ENCODE measurements at places on chromosomes 12 and 14. TPM values are rescaled to one million over a fixed set of nuclear protein-coding genes. Genes with fewer than 3 reads are reported as not detected.

GRCh38 chr12:52213564-52214420 is 19.3 kb upstream of the KRT7 start:
- H3K4me1 ChIP-seq = peaks cover 51% of the 10 kb centered on the region
- no peaks in the 10 kb centered on the region for H3K36me3 ChIP-seq
- no peak overlapping the region for H3K27ac ChIP-seq
- no peaks in the 10 kb centered on the region for H3K27me3 ChIP-seq
- H3K4me3 ChIP-seq = no peak overlapping the region

DNA sequence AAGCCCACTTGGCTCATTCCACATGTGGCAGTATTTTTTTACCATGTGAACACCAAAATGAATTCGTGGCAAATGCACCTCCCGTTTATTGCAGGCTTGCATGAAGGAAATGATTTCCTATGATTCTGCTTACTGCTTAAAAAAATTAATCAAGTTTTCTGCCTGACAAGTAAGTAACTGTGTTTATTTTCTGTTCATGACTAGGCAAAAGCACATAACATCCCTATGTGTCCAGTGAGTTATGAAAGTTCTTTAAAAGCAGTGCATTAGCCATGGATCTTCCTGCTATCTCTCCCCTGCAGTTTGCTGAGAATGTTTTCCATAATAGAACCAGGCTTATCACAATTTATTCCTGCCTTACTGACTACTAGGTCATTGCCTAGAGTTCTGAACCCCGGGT is 20.4 kb downstream of the GPR65 start:
- no peak overlapping the region for H3K27ac ChIP-seq
- no peaks in the 10 kb centered on the region for H3K36me3 ChIP-seq
- no peaks in the 10 kb centered on the region for H3K27me3 ChIP-seq
- H3K4me3 ChIP-seq = no peak overlapping the region

DNA sequence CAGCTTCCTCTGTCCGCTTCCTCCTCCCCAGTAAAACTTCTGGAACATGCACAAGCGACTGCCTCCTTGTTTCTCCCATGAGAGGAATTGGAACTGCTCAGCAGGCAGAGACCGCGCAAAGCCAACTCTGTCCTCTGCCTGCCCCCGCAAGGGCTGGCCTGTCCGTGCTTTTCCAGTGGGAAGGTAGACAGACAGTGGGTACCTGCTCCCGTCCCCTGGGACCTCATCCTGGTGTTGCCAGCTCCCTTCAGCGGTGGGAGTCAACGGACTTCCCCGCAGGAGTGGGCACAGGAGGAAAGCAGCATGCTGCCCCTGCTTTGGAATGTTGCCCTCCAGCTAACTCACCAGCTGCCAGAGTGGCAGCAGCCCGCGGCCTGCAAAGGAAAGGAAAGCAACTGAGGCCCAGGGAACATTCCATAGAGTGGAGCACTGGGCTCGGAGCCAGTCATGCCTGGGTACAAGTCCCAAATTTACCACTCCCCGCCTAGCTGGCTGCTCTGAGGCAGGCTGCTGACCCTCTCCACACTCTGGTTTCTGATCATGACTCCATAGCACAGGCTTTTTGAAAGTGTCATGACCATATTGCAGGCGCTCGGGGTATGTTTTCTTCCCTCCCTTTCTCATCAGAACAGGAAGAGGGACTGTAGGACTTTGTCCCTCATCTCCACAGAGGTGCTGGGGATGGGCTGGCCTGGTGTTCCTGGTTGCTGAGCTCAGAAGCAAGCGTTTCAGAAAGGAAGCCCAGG is 89.2 kb upstream of the CLMN start:
- no peaks in the 10 kb centered on the region for H3K4me1 ChIP-seq
- DNase-seq = no peak

DNA sequence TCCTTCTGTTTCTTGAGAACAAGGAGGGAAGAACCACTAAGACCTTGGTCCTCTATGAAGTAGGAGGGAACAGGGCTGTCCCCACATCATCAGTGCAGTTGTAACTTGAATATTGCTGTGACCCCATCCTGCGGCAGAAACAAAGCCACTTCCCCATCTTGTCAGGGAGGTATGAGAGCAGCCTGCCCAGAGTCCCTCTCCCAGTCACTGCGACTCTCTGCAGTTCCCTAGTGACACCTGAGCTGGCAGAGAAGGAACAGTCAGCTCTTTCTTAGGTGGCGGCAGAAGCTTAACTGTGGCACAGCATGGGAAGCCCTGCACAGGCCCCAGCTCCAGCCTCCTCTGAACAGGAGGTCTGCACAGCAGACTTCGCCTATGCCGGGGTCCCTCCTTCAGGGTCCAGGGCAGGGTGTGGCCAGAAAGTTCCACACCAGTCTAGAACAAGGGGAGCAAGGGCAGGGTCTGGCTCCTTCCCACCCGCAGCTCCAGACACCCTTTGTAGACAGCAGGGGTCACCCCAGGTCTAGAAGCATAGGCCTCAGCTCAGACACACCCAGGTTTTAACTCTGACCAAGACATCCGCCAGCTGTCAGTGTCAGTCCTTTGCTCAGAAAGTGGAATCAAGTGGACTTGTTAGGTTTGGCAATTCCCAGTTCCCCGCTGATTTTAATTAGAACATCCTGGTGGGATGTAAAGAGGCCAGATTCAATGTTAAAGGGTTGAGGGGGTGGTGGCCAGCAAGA is 36.8 kb downstream of the DEGS2 start:
- no peaks in the 10 kb centered on the region for H3K4me1 ChIP-seq
- no peak overlapping the region for H3K27ac ChIP-seq
- H3K27me3 ChIP-seq = no peaks in the 10 kb centered on the region
- DNase-seq = no peak

DNA sequence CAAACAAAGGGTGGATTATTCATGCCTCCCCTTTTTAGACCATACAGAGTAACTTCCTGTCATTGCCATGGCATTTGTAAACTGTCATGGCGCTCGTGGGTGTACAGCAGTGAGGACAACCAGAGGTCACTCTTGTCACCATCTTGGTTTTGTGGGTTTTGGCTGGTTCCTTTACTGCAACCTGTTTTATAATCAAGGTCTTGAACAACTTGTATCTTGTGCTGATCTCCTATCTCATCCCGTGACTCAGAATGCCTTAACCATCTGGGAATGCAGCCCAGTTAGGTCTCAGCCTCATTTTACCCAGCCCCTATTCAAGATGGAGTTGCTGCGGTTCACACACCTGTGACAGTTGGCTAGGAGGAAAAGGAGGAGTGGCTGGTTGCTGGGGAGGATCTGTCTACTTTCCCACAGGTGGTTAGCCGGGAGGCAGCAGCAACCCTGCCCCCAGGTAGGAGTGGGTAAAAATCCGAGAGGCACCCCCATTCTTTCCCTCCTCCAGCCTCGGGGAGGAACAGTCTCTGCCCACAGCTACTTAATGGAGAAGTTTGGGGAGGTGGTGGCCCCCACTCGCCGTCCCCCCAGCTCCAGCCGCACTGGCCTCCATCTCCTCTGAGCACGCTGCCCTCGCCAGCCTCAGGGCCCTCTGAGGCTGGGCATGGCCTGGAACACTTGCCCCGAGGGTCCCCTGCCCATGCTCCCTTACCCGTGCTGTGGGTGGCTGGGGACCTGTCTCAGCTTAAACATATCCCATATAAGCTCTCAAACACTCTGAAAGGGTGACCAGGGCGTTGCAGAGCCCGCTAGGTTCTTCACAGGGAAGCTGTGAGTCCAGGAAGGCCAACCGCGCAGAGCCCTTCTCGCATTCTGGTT is 41.7 kb downstream of the SMIM41 start:
- no peaks in the 10 kb centered on the region for H3K27me3 ChIP-seq
- no peaks in the 10 kb centered on the region for H3K4me1 ChIP-seq
- H3K4me3 ChIP-seq = no peak overlapping the region
- H3K27ac ChIP-seq = no peak overlapping the region

DNA sequence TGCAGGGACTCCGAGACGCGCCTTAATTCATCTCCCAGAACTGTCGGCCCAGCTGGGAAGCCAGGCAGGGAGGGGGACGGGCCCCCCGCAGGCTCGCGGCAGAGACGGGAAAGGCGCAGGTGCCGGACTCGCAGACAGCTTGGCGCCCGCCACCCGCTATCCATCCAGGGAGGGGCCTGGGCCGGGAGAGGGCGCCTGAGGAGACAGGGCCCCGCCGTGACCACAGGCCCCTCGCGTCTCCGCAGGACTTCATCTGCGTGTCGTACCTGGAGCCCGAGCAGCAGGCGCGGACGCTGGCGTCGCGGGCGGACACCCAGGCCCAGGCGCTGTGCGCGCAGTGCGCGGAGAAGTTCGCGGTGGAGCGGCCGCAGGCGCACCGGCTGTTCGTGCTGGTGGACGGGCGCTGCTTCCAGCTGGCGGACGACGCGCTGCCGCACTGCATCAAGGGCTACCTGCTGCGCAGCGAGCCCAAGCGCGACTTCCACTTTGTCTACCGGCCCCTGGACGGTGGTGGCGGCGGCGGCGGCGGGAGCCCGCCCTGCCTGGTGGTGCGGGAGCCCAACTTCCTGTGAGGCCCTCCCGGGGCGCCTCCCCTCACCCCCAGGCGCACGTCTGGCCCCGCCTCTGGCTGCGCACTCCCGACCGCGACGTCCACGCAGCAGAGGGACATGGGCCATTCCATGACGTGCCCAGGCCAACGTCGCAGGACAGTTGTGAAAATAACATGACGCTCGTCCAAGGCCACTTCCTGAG is 60.6 kb downstream of the LGMN start:
- H3K4me3 ChIP-seq = peak overlapping the region; percentile 46
- H3K4me1 ChIP-seq = no peaks in the 10 kb centered on the region
- no peaks in the 10 kb centered on the region for H3K36me3 ChIP-seq
- no peak overlapping the region for H3K27ac ChIP-seq

- no peaks in the 10 kb centered on the region for H3K4me1 ChIP-seq
- H3K36me3 ChIP-seq = no peaks in the 10 kb centered on the region
- H3K27me3 ChIP-seq = peaks cover 7% of the 10 kb centered on the region
- H3K27ac ChIP-seq = no peak overlapping the region
- H3K4me3 ChIP-seq = no peak overlapping the region
Measured at GRCh38 chr14:78164226-78164853, 5.8 kb upstream of the NRXN3 start.

DNA sequence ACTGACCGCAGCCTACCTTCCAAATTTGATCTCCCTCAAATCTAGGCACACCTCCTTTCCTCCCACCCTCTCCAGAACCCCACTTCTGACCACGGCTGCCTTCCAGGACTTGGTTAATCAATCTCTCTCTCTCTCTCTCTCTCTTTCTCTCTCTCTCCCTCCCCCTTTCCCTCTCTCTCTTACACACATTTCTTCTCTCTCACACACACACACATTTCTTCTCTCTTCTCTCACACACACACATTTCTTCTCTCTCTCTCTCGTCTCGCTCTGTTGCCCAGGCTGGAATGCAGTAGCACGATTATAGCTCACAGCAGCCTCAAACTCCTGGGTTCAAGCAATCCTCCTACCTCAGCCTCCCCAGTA is 521 bp upstream of the GMFB start:
- no peaks in the 10 kb centered on the region for H3K27me3 ChIP-seq
- no peak for DNase-seq
- H3K27ac ChIP-seq = peak overlapping the region; percentile 95
- H3K4me1 ChIP-seq = peaks cover 11% of the 10 kb centered on the region

DNA sequence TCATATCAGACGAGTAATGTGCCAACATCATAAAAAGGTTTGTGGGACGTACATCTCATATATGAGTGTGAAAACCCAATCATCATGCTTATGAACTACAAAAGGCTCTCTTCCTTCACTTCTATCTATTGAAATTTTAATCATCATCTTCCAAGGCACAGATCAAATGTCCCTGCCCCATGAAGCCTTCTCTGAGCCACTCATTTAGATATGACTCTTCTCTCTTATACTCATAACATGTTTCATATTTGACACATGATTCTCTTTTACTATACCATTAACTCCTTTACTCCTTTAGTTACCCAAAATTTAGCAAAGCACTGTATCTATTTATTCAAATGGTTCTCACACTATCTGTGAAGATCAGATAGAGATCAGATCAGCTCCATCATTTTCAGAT is 22.2 kb downstream of the RALGAPA1 start:
- DNase-seq = no peak
- no peaks in the 10 kb centered on the region for H3K27me3 ChIP-seq
- H3K4me3 ChIP-seq = no peak overlapping the region
- H3K27ac ChIP-seq = no peak overlapping the region
- no peaks in the 10 kb centered on the region for H3K4me1 ChIP-seq

- no peak overlapping the region for H3K27ac ChIP-seq
- no peak for DNase-seq
Measured at GRCh38 chr14:61102549-61103466, 121.8 kb downstream of the SLC38A6 start.

DNA sequence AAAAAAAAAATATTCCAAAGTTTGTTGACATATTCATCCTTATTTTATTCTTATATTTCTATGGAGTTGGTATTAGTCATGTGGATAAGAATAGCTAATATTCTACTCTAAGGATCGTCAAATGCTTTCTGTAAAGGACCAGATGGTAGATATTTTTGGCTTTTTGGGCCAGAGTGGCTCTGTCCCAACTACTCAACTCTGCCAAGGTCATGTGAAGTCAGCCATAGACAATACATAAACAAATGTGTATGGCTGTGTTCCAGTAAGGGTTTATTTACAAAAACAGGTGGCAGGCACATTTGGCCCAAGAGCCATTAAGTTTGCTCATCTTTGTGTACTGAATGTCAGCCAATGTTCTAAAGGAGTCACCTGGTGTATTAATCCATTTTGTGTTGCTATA is 131.8 kb downstream of the TBX5 start:
- H3K27ac ChIP-seq = no peak overlapping the region
- H3K4me1 ChIP-seq = no peaks in the 10 kb centered on the region
- no peak overlapping the region for H3K4me3 ChIP-seq
- no peak for DNase-seq

GRCh38 chr14:68894802-68895703 is 84.0 kb downstream of the ACTN1 start:
- no peak for DNase-seq
- H3K36me3 ChIP-seq = peaks cover 6% of the 10 kb centered on the region
- no peaks in the 10 kb centered on the region for H3K27me3 ChIP-seq

Gene NGB
- total RNA-seq = not detected

Gene TDRD9
- total RNA-seq = not detected

Gene PIWIL1
- total RNA-seq = not detected

Gene ENDOU
- total RNA-seq = not detected

Gene CLEC1B
- total RNA-seq = not detected

Measured in Panc1 (cell line).